Activated CD8-positive, alpha-beta memory T cell treated with anti-CD3 and anti-CD28 coated beads for 4 hours (primary cell): ENCODE measurements at places on chromosomes 7 and 10.
A peak's percentile ranks its signal among the peaks of the same experiment; 100 is the strongest.

DNA sequence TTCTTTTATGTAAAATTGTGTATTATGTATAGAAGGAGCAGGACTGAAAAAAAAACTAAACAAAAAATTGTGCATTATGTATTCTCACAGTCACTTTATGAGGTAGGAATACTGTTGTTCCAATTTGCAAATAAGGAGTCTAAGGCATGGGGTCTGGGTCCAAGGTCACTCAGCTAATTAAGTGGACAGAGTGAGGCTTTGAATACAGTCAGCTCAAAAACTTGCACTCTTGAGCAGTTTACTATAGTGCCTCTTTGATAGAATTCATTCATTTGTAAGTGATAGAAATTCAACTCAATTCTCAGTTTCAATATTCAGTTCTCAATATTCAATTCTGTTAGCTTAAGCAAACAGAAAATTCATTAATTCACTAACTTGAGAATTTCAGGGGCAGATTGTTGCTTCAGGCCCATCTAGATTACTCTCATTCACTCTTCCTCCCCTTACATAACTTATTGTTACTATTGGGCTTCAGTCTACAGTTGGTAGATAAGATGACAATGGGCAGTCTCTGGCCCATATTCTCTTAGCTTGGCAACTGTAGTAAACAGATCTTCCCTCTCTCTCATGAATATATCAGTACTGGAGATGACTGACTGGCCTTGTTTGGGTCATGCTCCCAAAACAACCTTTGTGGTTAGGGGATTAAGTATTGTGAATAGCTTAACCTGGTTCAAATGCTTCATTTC lies 86.6 kb downstream of the BTAF1 start:
- no peak for DNase-seq

DNA sequence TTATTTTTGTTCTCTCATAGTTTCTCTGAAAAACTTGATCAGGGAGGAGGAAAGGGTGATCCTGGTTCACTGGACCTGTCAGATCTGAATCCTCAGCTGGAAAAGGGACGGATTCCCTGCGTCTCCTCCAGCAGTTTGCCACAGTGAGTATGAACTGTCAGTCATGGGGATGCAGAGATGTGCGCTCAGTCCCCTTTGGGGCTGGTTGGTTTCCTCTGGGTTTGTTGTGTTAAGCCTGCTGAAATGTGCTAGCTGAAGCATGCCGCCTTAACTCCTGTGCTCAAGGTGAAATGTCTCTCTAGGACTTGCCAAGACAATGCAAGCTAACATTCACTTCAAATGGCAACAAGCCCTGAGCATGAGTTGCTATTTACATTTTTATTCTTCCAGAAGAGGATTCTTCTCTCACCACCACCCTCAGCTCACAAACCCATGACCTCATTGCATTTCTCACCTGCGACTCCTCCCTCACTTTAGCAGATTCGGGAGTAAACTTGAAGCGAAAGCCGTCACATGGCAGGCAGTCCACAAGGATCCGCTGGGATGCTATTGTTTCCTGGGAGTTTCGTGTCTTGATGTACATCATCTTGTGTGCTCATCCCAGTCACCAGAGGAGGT lies 192.9 kb upstream of the FZD8 start:
- DNase-seq = no peak

- DNase-seq = no peak
Measured at GRCh38 chr7:127504715-127505114, 80.7 kb downstream of the GCC1 start.

GRCh38 chr10:18254692-18255091 lies 114.5 kb downstream of the CACNB2 start:
- DNase-seq = no peak

GRCh38 chr7:32034052-32034451 lies 36.2 kb downstream of the PDE1C start:
- DNase-seq = no peak

DNA sequence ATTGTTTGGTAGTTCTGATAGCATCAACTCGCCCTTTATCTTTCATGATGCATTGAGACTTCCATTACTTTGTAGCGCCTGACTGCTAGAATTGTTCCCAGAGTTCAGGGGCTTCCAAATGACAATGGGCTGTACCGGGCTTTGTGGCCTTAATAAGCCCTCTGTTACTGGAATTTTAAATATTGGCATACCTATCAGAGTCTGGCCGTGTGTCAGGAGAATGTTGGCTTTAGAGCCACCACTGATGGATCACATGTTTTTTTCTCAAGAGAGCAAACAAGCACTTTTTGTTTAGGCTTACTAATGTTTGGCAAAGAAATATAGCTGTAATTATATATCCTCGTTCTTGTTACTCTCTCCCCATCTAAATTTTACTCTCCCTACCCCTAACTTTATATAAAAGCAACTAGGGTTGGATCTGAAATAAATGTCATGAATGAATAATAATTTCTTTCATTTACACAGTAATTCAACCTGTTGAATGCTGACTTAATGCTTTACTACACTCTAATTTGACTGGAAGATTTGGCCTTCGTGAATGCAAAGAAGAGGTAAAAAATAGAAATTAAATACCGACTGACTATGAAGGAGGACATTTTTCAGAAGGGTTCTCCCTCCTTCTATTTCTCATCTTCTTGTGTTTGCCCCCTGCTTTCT lies 396.7 kb downstream of the AUTS2 start:
- no peak for DNase-seq

DNA sequence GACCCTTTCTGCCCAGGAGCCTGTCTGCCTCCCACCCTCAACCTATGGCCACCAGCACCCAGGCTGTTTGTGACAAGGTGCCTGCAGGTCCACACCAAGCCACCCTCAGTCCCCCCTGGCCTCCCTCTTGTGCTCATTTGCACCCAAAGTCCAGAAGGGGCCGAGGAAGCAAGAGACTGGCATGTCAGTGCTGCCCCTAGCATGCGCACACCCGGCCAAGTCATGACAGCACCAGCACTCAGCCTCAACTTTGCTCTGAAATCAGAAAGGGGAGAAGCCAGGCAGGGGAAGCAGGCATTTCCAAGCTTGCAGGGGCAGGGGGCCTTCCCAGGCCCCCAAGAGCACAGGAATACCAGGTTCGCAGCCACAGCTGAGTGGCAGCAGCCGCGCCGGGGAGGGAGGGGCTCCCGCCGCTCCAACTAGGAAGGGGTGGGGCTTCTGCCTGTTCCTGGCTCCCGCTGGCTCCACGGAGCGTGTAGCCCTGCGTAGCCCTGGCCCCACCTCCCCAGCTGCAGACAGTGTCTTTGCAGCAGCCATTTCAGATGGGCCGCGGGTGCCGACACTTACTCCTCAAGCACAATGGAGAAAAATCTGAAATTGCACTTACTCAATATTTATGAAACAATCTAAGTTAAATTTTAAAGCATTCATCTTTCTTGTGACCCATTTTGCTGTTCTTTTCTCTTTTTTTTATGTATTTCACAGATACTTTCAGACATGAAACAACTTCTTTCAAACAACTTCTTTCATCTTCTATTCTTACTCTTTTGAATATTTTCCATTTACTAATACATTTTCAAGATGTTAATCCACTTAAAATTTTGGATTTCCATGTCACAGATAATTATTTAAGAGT lies 54.9 kb upstream of the ABCB5 start:
- DNase-seq = no peak

DNA sequence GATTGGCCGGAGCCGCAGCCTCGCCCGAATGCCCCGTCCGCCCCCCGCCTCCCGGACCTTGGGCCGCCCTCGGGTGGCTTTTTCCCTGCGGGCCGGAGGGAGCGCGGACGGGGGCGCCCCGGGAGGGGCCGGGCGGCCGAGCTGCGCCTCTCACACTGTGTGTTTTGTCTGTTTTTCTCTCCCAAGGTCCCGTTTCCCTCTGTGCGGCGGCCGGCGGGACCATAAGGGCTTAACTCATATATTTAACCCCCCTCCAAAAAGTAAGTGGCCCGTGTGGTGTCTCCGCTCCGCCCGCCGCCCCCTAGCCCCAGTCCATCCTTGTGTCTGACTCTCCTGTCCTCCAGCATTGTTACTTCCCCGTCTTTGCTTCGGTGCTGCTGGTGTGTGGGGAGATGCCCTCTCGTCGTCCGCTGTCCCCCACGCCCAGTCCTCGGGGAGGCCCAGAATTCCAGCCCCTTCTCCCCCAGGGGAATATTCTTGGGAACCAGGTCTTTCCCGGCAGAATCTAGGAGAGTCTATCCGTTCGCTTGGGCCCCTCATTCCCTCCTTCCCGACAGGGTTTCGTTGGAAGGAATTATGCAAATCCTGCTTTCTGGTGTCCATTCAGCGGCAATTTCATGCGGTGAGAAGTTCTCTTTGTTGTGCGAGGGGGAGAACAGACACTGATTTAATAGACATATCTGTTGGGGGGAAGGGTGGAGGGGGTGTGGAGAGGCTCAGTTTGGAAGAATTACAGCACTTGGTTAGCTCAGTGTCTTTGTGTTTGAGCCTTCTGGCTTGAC lies 1.3 kb downstream of the LCOR start:
- no peak for DNase-seq

DNA sequence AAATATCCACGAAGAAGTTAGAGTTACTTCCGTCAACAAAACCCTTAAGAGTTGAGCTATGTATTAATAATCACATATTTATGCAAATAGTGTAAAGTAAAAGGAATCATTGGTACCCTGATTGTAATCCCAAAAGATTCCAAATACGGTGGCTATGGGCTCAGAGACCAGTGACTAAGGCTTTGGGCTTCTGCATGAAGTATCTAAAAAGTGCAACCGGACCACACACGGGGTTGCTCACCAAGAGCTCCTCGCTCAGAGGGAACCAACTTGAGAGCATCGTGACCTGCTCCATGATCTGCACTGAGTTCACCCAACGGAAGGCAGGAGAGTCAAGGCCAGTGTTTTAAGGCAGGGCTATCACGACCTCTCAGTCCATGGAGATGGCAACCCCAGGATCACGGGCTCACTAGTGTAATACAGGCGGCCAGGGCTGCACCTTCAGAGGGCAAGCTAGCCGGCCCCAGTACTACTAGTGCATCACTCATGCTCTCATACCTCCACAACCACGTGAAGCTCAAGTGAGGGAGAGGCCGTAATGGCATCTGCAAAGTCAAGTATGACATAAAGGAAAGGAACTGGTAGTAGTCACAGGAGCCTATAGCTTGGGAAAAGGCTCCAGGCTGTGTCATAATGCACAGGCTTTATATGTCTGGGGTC lies 77.1 kb upstream of the CAMK2B start:
- no peak for DNase-seq

GRCh38 chr7:93968911-93969620 lies 35.1 kb downstream of the BET1 start:
- no peak for DNase-seq

- no peak for DNase-seq
Measured at GRCh38 chr10:11861811-11862428, 38.8 kb downstream of the PROSER2 start.

GRCh38 chr10:89550509-89550908 lies 15.1 kb upstream of the SLC16A12 start:
- no peak for DNase-seq

DNA sequence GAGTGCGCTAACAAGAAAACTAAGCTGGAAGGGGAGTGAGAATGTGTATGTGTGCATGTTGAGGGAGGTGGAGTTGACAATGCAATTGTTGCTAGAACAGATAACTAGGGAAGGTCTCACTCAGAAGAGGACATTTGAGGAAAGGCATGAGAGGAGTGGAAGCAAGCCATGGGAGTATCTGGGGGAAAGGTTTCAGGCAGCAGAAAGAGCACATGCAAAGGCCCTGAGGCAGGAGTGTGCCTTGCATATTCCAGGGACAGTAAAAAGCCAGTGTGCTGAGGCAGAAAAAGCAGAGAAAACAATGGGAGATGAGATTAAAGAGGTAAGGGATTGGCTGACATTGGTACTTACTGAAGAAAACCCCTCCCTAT lies 149.6 kb upstream of the ADO start:
- no peak for DNase-seq

GRCh38 chr10:50621968-50622705 lies 1.6 kb downstream of the SGMS1 start:
- peak; percentile 45 for DNase-seq

DNA sequence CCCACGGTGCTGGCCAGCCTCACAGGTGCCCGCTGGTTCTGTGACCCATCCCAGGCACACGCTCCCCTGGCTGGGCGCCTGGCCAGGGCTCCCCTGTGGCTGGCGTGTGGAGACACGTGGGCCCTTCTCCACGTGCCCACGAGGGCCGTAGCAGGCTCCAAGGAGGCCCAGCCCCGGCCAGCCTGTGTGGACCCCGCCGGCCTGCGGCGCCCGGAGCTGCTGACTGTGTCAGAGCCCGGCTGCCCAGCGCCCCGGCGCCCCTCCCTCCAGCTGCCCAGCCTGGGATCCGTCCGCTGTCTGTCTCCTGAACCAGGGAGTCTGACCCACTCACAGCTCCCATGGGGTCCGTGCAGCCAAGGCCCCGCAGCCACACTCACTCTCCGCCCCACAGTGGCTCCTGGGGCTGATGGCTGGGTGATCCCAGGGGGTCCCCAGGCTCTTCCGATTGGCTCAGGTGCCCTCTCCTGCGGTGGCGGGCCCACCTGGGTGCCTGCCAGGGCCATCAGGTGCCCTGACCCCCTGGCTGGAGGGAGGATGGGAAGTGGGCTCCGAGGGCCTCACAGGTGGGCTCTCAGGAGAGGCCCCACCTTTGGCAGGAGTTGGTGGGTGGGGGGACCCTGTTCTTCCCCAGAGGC lies 9.6 kb downstream of the TMEM184A start:
- DNase-seq = no peak

DNA sequence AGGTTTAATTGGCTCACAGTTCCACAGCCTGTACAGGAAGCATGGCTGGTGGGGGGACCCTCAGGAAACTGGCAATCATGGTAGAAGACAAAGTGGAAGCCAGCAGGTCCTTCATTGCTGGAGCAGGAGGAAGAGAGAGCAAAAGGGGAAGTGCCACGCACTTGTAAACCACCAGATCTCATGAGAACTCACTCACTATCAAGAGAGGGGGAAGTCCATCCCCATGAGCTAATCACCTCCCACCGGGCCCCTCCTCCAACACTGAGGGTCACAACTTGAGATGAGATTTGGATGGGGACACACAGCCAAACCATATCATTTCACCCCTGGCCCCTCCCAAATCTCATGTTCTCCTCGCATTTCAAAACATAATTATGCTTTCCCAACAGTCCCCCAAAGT lies 171.9 kb upstream of the CACNA2D1 start:
- DNase-seq = no peak

- DNase-seq = no peak
Measured at GRCh38 chr10:18352175-18352574, 212.0 kb downstream of the CACNB2 start.

DNA sequence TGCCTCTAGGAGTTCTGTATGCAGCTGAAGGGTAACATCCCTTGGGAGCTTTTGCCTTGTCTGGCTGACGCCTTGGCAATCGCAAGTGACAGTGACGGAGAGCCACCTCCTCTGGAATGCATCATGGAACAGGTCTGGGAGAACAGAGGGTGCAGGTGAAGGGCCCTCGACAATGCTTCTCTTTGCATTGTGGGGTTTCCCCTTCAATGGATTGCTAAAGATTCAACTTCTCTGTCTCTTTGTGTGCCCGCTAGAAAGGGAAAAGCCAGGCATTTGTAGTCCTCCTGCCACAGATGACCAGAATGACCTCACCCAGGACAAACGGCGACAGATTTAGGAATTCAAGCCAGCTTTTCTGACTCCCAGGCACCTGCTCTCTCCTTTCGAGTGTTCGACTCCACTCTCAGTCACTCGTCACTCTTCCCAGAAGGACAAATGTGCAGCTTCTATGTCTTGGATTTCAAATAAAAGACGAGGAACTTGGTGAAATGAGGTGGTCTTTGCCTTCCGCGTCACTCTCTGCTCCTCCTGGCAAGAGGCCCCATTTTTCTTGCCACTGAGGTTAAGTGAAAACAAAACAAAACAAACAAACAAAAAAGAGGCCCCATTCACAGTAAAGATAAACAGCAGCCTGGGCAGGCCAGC lies 26.1 kb downstream of the IL2RA start:
- no peak for DNase-seq
